CD4-positive, alpha-beta T cell treated with Interleukin-6 at 100 ng/mL for 8 hours (primary cell): ENCODE measurements at places on chromosomes 2 and 18.
A peak's percentile ranks its signal among the peaks of the same experiment; 100 is the strongest.

DNA sequence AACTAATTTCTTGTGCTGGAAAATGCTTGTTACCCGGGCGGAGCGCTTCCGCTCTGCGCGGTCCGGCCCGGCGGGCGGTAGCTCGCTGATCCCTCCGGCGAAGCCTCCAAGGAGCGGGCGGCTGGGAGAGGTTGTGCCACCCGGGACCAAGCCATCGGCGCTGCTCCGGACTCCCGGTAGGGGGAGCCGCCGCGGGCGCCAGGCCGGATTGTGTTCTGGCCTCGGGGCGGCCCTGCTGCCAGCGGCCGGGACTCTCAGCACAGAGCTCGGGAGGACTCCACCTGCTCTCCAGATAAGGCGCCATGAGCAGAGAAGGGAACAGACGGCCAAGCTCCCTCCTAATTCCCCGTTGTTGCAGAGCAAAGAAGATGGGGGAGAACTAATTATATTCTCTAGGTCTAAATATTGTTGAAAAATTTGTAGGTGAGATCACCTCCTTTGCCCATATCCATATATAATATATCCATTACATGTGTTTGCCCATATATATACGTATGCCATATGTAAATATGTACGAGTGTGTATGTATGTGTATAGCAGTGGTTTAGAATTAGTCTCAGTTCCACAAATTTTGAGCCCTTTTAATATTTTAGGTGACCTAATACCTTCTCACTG, 13.8 kb upstream of the SATB2 start:
- DNase-seq: no peak

DNA sequence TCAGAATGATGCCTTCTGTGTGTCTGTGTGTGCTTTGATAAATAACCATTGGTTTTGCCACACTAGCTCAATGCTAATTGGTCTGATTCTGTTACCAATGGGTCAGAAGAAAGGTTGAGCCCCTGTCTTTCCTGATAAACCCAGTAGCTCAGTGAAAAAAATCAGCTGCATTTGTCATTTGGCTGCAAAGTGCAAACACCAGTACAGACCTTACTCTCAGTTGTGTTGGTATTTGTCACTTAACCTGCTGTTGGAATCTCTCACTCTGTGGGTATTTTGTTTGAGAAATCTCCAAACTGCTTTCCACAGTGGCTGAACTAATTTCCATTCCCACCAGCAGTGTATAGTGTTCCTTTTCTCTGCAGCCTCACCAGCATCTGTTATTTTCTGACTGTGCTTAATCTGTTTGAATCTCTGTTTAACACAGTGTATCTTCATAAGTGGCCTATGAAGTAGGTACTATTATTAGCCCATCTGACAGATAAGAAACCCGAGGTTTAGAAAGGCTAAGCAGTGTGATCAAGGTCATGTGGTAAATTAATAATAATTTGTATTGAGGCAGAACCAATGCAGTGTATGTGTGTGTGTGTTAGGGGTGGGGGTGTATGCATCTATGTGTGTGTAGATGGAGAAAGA, 26.7 kb downstream of the LIMS1 start:
- DNase-seq: no peak

DNA sequence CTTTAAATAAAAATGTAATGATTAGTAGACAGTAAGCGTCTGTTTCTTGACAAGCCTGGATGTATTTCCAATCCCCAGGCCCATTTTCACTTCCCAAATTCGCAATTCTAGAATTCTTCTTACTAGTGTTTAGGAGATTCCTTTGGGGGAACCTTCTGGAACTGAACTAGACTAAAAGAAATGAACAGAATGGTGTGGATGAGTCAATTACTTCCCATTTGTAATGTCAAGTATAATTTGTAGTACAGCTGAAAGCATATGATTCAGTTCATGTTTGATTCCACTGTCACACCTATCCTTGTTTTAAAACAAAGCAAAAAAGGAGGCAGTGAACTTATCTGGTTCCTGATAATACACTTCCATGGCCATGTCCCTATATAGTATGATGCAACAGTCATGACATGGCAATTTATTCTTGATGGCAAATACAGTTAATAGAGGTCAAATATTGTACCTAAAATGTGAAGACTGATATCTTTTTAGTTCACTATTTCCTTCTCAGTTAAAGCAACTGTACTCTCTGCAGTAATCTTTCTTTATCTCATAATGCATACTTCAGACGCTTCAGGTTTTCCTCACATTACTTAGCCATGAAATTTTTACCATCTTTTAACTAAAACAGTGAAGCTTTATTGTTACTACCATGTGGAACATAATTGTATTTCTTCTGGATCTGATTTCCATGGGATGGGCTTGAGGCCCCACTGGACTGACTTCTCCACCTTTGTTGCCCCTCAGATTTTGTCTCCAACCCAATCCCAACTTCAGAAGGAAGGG, 2.0 kb downstream of the IDH1 start:
- no peak for DNase-seq

GRCh38 chr2:8263901-8264300, 418.0 kb upstream of the ID2 start:
- DNase-seq: no peak

DNA sequence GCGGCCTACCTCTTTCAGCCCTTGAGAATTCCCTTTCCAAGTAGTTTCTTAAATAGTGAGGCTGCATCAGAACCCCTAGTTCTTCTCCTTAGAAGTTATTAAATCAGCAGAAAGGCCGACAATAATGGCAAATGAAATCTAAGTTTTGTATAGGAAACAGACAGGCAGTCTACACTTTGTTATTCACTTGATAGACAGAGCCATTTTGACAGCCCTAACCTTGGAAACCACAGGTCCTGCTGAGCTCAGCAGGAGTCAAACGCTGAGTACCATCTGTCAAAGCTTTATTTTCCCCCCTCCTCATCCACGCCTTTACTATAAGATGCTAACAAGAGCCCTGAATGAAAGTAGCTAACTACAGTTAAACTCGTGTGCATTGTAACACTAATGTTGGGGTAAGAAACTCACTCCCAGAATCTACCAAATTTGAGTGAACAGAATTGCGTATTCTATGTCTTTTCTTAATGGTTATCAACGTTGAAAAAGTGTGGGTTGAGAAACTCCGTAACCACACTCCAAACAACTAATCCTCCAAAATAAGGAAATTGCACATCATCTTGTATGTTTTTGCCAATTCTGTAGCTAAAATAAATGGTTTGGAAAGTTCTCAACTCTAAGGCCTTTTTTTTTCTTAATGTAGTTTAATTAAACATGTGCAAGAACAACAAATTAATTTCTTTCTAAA, 90.6 kb upstream of the EFEMP1 start:
- no peak for DNase-seq

GRCh38 chr2:47708801-47709499, 74.0 kb upstream of the MSH6 start:
- no peak for DNase-seq

DNA sequence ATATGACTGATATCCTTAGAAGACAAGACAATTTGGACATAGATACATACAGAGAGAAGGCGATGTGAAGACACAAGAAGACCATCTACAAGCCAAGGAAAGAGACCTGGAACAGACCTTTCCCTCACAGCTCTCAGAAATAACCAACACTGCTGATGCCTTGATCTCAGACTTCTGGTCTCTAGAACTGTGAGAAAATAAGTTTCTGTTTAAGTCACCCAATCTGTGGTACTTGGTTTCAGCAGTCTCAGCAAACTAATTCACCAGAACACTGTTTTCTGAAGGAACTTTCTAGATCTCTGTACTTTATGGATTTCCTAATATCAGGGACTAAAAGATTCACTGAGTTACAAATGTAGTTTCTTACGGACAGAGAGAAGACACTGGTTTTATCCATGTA, 58.8 kb downstream of the NAB1 start:
- no peak for DNase-seq

GRCh38 chr2:137220438-137220993, 455.2 kb downstream of the THSD7B start:
- DNase-seq: no peak

- DNase-seq: no peak
These were observed 81.5 kb downstream of the SEMA4F start for GRCh38 chr2:74735564-74735963.

- DNase-seq: no peak
These were observed 271.1 kb downstream of the PHLPP1 start for GRCh38 chr18:62986490-62986889.

- no peak for DNase-seq
These were observed 35.1 kb upstream of the SLC25A52 start for GRCh38 chr18:31795747-31796146.

DNA sequence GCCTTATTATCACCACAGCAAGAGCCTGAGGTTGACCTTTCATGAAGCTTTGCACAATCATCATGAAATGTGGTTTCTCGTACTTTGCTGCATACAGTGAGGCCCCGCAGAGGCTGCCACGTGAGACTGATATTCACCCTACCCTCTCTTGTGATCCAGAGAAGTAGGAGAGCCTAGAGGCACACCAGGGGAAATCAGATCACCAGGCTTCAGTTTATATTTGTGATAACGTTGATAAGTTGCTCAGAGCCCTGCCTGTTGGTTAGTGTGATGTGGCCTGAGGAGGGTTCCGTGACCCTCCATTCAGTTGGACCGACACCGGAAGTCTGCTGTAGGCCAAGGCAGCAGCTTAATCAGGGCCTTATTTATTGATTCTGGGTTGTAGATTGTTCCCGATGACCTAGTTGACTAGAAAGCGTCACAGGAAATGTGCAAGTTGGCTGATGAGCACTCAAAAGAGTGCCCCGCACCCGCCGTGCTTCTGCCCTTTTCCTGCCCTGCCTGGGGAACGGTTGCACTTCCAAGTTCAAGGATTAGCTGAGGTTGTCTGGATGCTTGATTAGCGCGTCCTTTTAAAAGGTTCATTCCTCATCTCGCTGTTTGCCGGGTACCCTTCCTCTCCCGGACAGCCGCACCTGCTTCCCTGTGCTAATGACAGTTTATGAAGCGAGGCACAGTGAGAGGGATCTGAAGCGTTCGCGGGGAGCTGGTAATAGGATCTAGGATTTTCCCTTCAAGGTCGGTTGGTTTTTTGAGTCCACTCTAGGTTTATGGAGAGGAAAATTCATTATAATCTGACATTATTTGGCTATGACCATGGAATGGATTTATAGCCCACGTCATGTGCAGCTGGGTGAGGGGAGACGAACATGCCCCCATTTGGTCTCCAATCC, 146.4 kb downstream of the SH3RF3 start:
- DNase-seq: no peak

DNA sequence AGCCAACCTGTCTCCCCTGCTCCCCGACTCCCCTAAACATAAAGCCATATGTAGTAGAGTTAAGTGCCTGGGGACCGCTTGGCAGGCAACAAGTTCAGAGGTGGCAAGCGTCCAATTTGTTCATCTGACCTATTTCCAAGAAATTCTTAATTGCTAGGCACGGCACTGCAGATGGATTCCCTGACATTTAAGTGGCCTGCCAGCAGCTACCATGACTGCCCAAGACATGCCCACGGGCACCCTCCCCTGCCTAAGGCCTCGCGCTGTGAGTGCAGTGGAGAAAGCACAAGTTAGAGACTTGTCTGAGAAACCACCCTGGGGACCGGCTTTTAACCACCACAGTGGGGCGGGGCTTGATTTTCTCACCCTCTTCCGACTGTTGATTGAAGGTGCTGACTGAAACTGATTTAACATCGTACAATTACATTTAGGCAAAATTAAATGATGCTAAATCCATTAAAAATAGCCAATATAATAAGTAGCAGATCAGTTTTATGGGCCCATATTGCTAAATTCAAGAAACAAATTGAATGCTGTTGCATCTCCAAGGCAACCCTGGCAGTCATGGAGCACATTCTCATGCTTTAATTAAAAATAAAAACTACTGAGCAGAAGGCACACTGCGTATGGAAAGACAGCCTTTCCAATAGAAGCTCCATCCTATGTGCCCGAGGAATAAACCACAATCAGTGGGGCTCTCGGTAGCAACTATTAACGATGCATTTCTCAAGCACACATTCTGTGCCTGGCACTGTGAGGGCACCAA, 163.6 kb upstream of the ACAA2 start:
- DNase-seq: no peak

DNA sequence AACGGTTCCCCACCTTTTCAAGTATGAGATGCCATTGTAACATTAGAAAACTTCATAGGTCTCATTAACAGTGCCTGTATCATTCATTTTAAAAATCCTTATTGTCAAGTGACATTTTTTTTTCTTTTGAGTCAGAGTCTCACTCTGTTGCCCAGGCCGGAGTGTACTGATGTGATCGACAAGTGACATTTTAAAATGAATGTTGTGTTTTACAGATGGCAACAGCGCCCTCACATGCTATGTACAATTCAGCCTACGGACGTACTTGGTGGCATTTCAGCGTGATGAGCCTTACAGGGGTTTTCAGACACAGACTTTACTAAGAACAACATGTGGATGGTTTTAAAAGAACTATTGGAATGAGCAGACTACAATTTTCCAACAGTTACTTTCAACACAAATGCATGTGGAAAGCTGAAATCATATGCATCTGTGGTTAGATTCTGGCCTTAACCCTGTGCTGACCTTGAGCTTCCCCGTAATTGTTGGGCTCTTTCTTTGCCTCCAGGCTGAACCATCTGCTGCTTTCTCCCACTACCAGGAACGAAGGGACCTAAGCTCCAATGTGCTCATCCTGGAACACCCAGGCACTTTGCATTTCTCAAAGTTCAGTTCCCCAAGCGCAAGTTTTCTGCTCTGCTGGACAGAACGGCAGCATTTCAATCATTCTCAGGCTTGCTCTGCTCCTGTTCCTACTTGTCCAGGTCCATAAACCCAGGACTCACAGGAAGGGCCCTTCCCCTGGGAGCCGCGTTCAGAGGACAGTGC, 119.9 kb upstream of the NDUFV2 start:
- no peak for DNase-seq

DNA sequence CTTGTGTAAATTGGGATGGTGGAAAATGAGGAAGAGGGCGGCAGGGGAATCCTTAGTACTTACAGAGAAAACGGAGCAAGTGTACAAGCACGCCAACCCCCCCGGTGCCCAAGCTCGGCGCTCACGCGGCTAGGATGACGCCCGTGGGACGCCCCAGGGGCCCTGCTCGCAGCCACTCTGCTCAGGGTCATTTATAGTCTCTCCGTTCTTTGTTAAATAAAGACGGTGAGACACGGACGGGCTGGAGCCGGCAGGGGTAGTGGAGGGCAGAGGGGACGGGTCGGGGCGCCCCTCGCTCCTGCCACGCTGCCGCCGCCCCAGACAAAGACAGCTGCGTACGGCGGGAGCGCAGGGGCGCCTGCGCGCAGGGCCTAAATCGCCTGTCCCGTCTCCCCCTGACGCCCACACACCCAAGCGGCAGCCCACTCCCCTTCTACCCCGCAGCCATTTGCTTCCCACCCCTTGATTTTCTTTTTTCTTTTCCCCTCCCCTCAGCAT, 37.8 kb downstream of the PCBP1 start:
- DNase-seq: peak; percentile 51

DNA sequence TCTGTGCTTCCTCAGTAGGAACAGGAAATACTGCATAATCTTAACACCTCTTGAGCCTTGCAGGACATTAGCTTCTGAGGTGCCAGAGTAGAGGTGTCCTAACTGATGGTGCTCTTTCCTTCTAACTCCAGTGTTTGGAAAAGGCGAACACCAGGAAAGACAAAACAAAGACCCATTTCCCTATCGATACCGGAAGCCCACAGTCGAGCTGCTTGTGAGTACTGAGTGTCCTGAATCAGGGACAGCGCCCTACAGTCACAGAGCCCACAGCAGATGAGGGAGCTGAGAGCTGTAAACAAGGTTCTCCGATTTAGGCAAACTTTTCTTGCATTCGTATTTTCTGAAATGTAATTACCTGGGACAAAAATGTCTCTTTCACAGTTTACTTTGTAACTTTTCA, 50.7 kb downstream of the SLC14A2 start:
- no peak for DNase-seq

- DNase-seq: no peak
These were observed 1008.6 kb downstream of the TSN start for GRCh38 chr2:122764014-122764413.

GRCh38 chr18:74457725-74458421, 765 bp upstream of the DIPK1C start:
- DNase-seq: no peak
